Memory B cell (primary cell): ENCODE measurements at places on chromosomes 12 and 14.
A peak's percentile ranks its signal among the peaks of the same experiment; 100 is the strongest.

DNA sequence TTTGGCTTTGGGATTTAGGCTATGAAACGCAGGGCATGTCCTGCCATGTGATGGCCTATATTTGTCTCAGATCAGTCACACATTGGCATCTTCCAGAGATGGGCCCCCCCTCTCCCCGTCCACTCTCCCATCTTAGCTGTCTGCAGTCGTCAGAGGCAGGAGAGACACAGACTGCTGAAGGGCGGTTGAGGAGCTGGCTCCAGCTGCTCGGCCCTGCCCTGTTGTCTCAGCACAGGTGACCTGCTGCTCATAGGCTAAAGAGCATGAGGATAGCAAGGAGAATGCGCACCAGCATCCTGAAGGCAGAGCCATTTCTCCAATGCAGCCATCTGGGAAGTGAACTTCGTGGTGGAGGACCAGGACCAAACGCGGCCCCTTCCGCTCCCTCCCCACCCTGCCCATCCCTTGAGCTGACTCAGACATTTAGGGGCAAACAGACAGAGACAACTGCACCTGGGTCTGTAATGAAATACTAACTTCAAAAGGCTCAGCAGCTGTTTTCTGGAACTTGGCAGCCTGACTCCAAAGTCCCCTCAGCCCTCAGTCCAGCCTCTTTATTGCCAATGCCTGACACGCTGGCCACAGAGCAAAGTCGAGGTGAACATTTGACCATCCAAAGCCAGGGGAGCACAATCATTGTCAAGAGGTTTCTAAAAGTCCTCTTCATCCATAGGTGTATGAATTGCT, 22.3 kb downstream of the FZD10 start:
- H3K27me3 ChIP-seq: no peaks in the 10 kb centered on the region
- H3K4me3 ChIP-seq: no peak overlapping the region
- DNase-seq: no peak
- no peak overlapping the region for H3K27ac ChIP-seq

- peak overlapping the region; percentile 88 for H3K4me3 ChIP-seq
- DNase-seq: peak; percentile 20
- H3K27ac ChIP-seq: peak overlapping the region; percentile 79
- no peaks in the 10 kb centered on the region for H3K27me3 ChIP-seq
- peaks cover 14% of the 10 kb centered on the region for H3K36me3 ChIP-seq
- H3K4me1 ChIP-seq: peaks cover 61% of the 10 kb centered on the region
These were observed 535 bp downstream of the BIN2 start for GRCh38 chr12:51323317-51323960.

DNA sequence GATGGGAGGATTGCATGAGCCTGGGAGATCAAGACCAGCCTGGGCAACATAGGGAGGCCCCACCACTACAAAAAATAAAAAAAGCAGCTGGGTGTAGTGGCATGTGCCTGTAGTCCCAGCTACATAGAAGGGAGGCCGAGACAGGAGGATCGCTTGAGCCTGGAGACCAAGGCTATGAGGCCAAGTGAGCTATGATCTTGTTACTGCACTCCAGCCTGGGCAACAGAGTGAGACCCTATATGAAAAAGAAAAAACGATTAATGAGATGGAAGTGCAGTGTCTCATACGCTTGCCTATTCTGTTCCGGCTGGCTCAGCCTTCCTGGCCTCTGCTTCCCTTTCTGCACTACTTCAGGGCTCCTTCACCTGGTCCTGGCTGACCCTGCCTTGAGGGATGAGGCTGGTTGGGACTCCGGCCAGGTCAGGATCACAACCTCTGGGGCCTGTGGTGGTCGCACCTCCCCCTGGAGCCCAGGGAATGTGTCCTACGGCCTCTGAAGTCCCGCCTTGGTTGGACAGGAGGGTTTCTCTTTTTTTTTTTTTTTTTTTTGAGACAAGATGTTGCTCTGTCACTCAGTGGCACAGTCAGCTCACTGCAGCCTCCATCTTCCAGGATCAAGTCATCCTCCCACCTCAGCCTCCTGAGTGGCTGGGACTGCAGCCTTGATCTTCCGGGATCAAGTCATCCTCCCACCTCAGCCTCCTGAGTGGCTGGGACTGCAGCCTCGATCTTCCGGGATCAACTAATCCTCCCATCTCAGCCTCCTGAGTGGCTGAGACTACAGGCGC, 10.7 kb downstream of the TEDC1 start:
- H3K36me3 ChIP-seq: no peaks in the 10 kb centered on the region
- H3K27ac ChIP-seq: peak overlapping the region; percentile 46
- peaks cover 5% of the 10 kb centered on the region for H3K27me3 ChIP-seq
- DNase-seq: no peak

- H3K27me3 ChIP-seq: peaks cover 12% of the 10 kb centered on the region
- DNase-seq: no peak
- no peak overlapping the region for H3K4me3 ChIP-seq
- no peak overlapping the region for H3K27ac ChIP-seq
- no peaks in the 10 kb centered on the region for H3K4me1 ChIP-seq
- no peaks in the 10 kb centered on the region for H3K36me3 ChIP-seq
These were observed 243.4 kb upstream of the PELI2 start for GRCh38 chr14:55874785-55875184.

- H3K36me3 ChIP-seq: no peaks in the 10 kb centered on the region
- no peak overlapping the region for H3K27ac ChIP-seq
- no peak for DNase-seq
- no peaks in the 10 kb centered on the region for H3K27me3 ChIP-seq
- H3K4me3 ChIP-seq: no peak overlapping the region
These were observed 27.0 kb upstream of the HIF1A start for GRCh38 chr14:61668282-61668681.

DNA sequence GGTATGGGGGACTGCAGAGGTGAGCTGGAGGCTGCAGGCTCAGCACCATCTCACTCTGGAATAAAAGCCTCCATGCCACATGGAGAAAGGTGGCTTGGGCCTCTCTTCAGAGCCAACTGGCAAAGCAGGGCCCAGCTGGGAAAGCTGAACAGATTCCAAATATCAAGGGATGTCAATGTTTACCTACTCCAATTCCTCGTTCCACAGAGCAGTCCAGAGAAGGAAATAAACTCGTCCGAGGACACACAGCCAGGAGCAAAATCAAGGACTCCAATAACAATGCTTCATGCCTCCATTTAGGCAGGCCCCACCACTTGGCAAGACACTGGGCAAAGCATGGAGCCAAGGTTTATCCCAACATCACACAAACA, 36.3 kb upstream of the PNMA1 start:
- peak overlapping the region; percentile 90 for H3K27ac ChIP-seq
- peaks cover 2% of the 10 kb centered on the region for H3K36me3 ChIP-seq
- no peak for DNase-seq
- H3K4me3 ChIP-seq: peak overlapping the region; percentile 5

GRCh38 chr12:12714276-12715021, 2.7 kb upstream of the CDKN1B start:
- peaks cover 44% of the 10 kb centered on the region for H3K4me1 ChIP-seq
- H3K27ac ChIP-seq: peak overlapping the region; percentile 99
- H3K27me3 ChIP-seq: no peaks in the 10 kb centered on the region
- DNase-seq: peak; percentile 47

DNA sequence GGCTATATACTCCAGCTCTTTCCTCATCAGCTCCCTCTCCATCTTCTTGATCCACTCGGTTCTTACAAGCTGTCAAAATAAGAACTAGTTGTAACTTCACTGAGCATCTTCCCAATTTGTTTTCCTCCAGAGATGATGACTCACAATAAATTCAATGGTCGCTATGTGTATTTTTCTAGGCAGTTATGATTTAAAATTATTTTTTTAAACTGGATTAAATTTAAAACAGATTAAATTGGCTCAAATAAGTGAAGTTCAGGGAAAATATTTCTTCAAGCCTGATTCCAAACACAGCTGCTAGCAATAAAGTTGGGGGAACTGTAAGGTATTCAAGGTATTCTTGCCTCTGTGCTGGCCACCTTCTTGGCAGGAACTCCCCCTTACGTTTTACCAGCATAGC, 717.7 kb upstream of the USP15 start:
- no peak for DNase-seq
- no peaks in the 10 kb centered on the region for H3K36me3 ChIP-seq
- H3K27ac ChIP-seq: no peak overlapping the region

- no peaks in the 10 kb centered on the region for H3K4me1 ChIP-seq
- no peaks in the 10 kb centered on the region for H3K36me3 ChIP-seq
- H3K27ac ChIP-seq: no peak overlapping the region
- no peak overlapping the region for H3K4me3 ChIP-seq
These were observed 602.8 kb downstream of the ALG10 start for GRCh38 chr12:34625116-34625515.

GRCh38 chr12:47903927-47904712, 674 bp downstream of the VDR start:
- H3K36me3 ChIP-seq: no peaks in the 10 kb centered on the region
- H3K27me3 ChIP-seq: peaks cover 17% of the 10 kb centered on the region
- H3K4me1 ChIP-seq: peaks cover 13% of the 10 kb centered on the region
- DNase-seq: no peak

DNA sequence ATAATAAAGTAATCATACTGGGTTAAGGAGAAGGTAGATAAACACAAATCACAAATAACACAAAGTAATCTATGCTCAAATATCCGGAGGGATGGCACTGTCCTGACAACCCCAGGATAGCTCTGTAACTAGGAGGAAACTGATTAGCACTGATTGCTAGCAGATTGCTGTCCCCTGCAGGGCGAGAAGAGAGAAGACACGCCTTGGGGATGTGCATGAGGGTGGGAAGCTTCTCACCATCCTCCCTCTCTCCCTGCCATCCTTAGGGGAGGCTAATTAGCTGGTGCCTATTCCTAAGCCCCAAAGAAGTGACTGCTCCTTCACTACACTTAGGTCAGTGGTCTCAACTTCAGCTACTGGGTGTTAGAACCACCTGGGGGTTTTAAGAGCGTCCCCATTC, 27.0 kb upstream of the TMEM260 start:
- H3K4me1 ChIP-seq: no peaks in the 10 kb centered on the region
- H3K4me3 ChIP-seq: no peak overlapping the region
- DNase-seq: no peak
- H3K36me3 ChIP-seq: no peaks in the 10 kb centered on the region

DNA sequence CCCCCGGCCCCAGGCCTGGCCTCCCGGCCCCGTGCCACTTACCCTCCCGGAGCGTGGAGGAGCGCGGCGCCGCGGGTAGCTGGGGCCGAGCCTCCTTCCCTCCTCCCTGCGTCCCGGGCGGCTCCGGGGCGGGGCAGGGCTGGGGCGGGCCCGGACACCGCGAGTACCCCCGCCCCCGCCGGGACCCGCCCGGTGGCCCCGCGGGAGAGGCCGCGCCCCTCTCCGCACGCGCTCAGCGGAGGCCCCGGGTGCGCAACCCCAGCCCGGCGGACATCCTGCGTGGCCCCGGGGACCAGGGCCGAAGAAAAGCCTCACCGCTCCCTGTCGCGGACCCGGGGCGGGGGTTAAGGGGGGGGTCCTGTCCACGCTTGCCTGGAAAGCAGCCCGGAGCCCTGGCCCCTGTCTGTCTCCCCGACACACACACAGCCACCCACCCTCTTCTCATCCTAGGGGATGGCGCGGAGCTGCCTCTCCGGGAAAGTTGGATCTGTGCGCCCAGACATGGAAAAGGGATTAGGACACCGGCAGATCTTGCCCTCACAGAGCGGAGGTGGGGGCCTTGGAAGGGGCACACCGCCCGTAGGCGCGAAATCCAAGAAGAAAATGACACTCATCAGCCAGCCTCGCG, at the start of gene SYNE3:
Gene SYNE3, minus strand, starts transcription at position 97 of the 628 bp plus-strand sequence. CDS start 40,829 bp downstream, outside the sequence.
- peaks cover 6% of the 10 kb centered on the region for H3K36me3 ChIP-seq
- H3K27me3 ChIP-seq: no peaks in the 10 kb centered on the region
- peak within 1 kb of the TSS; percentile 87 for H3K4me3 ChIP-seq
- peaks cover 52% of the 10 kb centered on the region for H3K4me1 ChIP-seq
- peak within 1 kb of the TSS; percentile 96 for H3K27ac ChIP-seq

GRCh38 chr12:56267443-56268071, 815 bp downstream of the COQ10A start:
- peaks cover 11% of the 10 kb centered on the region for H3K36me3 ChIP-seq
- H3K27ac ChIP-seq: peak overlapping the region; percentile 92
- peak overlapping the region; percentile 86 for H3K4me3 ChIP-seq

- H3K36me3 ChIP-seq: peaks cover 2% of the 10 kb centered on the region
- no peak overlapping the region for H3K27ac ChIP-seq
- DNase-seq: no peak
- peaks cover 29% of the 10 kb centered on the region for H3K4me1 ChIP-seq
These were observed 1.6 kb downstream of the GDF11 start for GRCh38 chr12:55744340-55745030.

DNA sequence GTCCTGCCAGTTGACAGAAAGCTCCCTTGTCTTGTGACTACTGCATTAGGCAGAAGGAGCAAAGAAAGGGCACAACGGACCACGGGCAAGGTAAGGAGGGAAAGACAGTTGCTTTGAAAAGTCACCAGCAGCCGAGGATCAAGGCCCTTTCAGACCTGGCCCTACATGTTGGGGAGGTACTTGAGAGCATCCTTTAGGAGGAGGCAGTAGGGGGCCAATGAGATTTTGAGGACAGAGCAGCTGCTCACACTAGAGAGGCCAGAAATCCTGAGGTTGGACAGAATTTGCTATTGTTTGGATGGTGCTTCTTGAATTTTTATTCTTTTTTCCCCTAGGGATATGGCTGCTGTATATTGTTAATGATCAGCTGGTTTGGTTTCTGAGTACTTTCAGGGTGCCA, 135.5 kb upstream of the PZP start:
- no peak overlapping the region for H3K4me3 ChIP-seq
- H3K36me3 ChIP-seq: no peaks in the 10 kb centered on the region
- no peak for DNase-seq
- H3K27me3 ChIP-seq: no peaks in the 10 kb centered on the region
- H3K4me1 ChIP-seq: no peaks in the 10 kb centered on the region
- no peak overlapping the region for H3K27ac ChIP-seq

- peaks cover 10% of the 10 kb centered on the region for H3K36me3 ChIP-seq
- no peak for DNase-seq
- no peaks in the 10 kb centered on the region for H3K27me3 ChIP-seq
- H3K4me1 ChIP-seq: no peaks in the 10 kb centered on the region
These were observed 34.8 kb downstream of the ATL1 start for GRCh38 chr14:50594577-50595316.

DNA sequence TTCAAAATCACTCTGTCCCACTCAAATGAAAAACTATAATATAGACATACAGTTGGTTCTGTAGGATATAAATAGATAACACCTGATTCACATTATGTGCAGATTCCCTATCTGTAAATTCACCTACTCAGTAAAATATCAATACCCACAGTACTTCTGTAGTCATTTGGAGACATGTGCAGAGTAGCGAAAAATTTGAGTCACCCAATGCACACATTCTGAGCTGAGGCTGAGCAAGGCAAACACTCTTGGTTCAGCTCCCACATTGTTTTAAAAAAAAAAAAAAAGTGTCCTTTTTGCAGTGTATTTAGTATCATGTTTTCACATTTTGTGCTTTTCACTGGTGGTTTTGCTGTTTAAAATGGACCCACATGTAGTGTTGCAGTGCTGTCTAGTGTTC, 27.3 kb upstream of the BBS10 start:
- no peaks in the 10 kb centered on the region for H3K27me3 ChIP-seq
- no peak overlapping the region for H3K27ac ChIP-seq

DNA sequence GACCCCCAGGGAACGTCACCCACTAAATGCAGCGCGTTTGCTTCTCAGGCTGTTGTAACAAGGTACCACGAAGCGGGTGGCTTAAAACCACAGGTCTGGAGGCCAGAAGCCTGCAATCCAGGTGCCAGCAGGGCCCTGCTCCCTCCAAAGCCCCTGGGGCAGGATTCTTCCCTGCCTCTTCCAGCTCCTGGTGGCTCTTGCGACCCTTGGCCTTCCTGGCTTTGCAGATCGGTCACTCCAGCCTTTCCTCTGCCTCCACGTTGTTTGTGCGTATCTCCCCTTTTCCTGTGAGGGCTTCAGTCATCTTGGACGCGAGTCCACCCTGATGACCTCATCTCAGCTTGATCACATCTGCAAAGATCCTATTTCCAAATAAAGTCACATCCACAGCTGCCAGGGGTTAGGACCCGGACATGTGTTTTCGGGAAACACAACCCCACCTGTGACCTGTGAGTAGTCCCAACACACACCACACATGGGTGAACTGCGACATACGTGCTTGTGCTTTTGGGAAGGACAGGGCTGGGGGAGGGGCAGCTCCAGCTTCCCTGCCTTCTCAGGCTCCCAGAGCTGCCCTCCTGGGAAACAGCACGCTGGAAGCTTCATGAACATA, 114.5 kb upstream of the NCOR2 start:
- H3K36me3 ChIP-seq: no peaks in the 10 kb centered on the region
- peaks cover 2% of the 10 kb centered on the region for H3K4me1 ChIP-seq
- no peak overlapping the region for H3K4me3 ChIP-seq
